ENCODE measurements at places on chromosomes 6 and 20.

DNA sequence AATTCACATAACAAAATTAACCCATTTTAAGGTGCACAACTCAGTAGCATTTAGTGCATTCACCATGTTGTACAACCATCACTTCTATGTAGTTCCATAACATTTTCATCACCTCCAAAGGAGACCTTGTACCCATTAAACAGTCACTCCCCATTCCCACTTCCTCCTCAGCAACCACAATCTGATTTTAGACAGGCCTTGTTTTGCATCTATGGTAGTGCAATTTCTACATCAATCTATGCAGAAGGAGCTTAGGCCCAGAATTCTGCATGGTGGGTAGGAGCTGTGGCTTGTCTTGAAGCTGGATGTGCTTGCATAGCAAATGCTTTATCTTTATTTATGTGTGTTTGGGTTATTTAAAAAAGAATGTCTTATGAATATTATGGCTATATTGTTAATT, 13.5 kb upstream of the HLA-DQA1 start:
- no peak for DNase-seq

DNA sequence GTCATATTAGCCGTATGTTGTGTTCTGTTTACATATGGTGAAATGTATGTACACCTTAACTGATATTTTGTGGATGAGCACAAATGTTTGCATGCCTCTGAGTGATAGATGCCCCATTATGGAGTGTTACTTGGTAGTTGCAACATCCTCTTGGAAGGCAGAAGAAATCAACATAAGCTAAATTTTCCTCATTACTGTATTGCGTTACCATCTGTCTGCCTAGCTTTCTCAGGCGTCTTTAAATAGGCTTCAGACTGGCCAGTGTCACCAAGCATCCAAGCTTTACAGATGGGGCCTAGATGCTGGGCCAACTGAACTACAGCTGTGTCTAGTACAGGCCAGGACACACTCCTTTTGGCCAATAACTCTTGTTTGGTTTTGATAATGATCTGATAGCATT, 250.6 kb downstream of the SAMD5 start:
- no peak for DNase-seq

DNA sequence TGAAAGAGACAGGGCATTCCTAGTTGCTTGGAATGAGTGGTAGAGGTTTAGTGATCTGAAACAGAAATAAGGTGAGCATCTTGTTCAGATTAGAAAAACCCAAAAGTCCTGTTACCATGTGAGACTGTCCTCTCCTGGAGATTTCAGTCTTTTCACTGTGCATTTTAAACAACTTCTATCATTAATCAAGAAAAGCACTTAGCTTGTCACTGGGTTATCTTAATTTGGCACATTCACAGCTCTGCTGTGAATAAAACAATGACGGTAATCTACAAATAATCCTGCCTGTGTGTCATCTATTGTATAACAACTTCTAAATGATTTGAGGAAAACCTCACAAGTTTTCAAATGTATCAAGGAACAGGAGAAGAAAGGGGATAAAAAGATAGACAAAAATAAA, 9.5 kb upstream of the SMIM8 start:
- DNase-seq, result no peak

- DNase-seq, result no peak
These were observed 71.8 kb upstream of the FBXO30 start for GRCh38 chr6:145886228-145886956.

GRCh38 chr6:98833057-98833306, 1.4 kb upstream of the POU3F2 start:
- DNase-seq, result no peak

- no peak for DNase-seq
These were observed 11.8 kb upstream of the IBTK start for GRCh38 chr6:82259389-82259788.

- no peak for DNase-seq
These were observed 49.0 kb downstream of the RREB1 start for GRCh38 chr6:7156643-7157278.

DNA sequence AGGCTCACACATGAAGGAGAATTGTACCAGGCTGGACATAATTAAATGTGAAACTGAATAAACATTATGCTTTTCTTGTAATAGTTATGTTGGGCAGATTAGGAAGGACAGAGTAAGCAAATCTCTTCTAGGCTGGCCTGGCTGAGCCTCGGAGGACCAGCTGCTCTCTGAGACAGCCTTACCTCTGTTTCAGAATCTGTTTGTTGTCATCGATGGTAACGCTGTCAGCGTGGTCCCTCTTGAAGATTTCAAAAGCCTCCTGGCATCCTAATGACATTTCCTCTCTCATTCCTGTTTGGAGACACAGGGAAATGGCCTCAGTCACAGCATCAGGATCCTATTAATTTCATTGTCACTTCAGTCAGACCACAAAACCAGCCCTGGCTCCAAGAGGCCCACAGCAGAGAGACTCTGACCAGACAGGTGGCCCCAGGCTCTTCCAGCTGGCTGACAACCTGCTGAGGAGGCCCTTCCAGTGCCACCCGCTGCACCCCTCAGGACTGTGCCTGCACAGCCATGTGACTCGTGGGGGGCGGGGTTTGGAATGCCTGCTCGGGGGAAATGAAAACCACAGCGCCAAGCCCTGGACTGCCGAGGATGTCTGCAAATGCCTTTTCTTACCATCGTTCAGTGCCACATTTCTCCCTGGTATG, 108.5 kb upstream of the KCNK16 start:
- no peak for DNase-seq

- no peak for DNase-seq
These were observed 265.0 kb downstream of the CDC5L start for GRCh38 chr6:44652547-44652946.

GRCh38 chr6:16635810-16636602, 125.3 kb downstream of the ATXN1 start:
- DNase-seq, result no peak

DNA sequence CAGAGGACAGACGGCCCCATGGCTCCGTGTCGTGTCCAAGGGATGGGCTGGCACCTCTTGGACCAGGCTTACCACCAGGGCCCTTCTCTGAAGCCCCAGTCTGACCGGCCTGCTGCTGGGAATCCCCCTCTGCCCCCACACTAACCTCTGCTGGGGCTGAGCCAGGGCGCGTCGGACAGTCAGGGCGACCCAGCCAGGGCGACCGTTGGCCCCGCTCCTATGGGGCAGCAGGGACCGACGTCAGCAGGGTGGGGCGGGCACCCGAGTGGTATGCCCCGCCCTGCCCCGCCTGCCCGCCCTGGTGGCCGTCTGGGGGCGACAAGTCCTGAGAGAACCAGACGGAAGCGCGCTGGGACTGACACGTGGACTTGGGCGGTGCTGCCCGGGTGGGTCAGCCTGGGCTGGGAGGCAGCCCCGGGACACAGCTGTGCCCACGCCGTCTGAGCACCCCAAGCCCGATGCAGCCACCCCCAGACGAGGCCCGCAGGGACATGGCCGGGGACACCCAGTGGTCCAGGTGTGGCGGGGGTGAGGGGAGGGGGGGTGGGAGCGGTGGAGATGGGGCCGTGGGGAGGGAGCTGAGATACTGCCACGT, at the start of gene SLC17A9:
Gene SLC17A9 (plus strand): TSS at position 337 of the 595 bp plus-strand sequence. CDS start 122 bp downstream, at position 459.
- peak; percentile 53 for DNase-seq

DNA sequence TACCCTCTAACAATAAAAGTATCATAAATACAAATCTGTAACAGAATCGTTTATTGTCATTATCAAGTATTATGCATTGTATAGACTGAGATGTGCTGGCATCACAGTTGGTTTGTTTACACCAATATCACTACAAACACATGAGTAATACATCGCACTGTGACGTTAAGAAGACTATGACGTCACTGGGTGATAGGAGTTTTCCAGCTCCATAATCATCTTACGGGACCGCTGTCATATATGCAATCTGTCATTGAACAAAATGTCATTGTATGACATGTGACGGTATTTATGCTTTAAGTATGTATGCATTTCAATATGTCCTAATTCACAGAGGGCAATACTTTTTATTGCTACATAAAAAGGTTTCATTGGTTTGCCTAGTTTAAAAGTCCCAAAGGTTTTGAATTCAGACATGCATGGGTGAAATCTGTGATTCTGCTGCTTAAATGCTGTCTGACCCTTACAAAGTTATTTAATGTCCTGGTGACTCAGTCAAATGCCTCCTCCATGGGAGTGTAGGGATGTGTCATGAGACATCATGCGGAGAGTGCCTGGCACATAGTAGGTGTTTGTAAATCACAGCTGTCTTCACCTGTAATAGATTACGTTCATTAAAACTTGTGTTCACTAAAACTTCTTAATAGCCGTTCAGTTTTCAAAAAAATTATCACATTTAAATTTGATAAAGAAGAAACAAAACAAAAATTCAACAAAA, 160.7 kb upstream of the PDE10A start:
- DNase-seq, result no peak

DNA sequence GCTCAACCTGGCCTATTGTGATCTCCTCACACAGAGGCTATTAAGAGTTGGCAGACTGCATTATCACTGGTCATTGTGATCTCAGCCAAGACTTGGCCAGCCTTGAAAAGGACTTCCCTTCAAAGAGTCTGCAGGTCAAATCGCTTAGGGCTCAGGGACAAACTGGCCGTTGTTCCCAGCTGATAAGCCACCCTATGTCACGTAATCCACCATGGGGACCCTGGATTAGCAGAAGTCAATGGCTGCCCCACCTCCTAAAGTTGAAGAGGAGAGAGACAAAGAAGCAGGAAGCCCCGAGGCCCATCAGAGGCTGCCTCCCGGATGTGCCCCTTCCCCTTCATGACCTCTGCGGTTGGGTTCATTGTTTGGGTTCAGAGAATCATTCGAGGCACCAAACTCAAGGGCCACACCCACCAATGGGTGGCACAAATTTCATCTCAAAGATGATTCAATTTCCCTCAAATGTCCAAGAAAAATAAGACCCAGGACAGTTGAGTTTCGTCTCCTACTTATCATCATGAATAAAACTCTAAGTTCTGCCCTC, 56.6 kb downstream of the BPIFB1 start:
- DNase-seq, result no peak

DNA sequence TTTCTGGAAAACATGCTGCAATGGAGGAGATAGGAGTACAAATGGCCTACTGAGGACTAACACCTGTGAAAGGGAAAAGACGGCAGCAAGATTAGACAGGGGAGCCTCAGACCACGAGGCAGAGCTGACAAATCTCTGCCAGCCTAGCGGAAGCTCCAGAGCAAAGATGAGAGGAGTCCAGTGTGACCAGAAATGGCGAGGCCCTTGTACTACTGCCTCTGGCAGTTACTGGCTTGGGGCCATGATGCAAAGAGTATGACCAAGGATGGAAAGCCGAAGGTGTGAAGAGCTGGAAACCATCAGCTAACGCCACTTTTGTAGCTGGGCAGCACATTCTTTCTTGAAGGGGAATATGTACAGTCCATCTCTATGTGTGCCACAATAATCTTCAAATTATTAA, 55.4 kb downstream of the RALGAPA2 start:
- no peak for DNase-seq
